Neural progenitor cell (in vitro differentiated cells): ENCODE measurements at places on chromosomes 7 and 10. TPM values are rescaled to one million over a fixed set of nuclear protein-coding genes. Genes with fewer than 3 reads are reported as not detected.

VIPR2 gene
- total RNA-seq, result 0.92 and 3.1 TPM in 2 replicates

GRCh38 chr7:7746458-7746857 lies 28.1 kb upstream of the RPA3 start:
- no peak overlapping the region for H3K27ac ChIP-seq
- no peaks in the 10 kb centered on the region for H3K36me3 ChIP-seq
- no peak overlapping the region for H3K4me3 ChIP-seq
- H3K27me3 ChIP-seq, result no peaks in the 10 kb centered on the region

DNA sequence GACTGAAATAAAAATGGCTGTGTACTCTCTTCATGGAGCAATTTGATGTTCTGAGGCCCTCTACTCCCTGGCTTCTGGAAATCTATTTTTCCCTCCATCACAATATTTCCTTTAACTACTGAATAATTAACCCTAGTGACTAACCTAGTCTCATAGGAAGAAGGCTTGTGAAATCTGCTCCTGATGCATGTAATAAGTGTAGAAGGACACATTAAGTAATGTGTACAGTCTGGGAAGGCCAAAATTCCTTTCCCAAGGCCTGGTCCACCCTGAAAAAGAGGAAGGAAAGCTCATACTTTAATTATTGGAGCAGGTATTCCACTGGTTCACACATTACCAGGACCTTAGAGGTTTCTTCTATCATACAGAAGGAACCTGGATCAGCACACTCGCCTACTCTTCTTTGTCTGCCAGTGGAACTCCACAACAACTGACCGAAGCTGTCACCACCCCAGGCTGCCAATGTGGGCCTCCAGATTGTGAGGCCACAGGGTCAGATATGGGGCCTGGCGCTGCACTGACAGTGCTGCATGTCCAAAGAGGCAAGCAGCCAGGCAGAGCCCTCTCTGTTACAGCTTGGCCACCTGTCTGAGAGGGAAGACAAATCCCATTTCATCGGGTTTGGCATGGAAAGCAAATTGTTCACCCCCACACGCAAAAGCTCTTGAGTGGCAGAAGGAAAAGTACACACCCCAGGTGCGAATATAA lies 54.4 kb upstream of the FAM133B start:
- H3K36me3 ChIP-seq, result no peaks in the 10 kb centered on the region
- H3K27me3 ChIP-seq, result no peaks in the 10 kb centered on the region
- peaks cover 7% of the 10 kb centered on the region for H3K4me1 ChIP-seq
- H3K27ac ChIP-seq, result no peak overlapping the region
- H3K4me3 ChIP-seq, result no peak overlapping the region

- no peak overlapping the region for H3K4me3 ChIP-seq
- no peak for DNase-seq
- H3K36me3 ChIP-seq, result no peaks in the 10 kb centered on the region
- H3K27ac ChIP-seq, result no peak overlapping the region
- peaks cover 19% of the 10 kb centered on the region for H3K4me1 ChIP-seq
Measured at GRCh38 chr10:95300022-95300539, 9.3 kb upstream of the PDLIM1 start.

GRCh38 chr7:50655020-50655419 lies 89.8 kb upstream of the DDC start:
- H3K27me3 ChIP-seq, result no peaks in the 10 kb centered on the region
- DNase-seq, result no peak
- H3K36me3 ChIP-seq, result no peaks in the 10 kb centered on the region
- H3K4me1 ChIP-seq, result no peaks in the 10 kb centered on the region
- no peak overlapping the region for H3K27ac ChIP-seq

DNA sequence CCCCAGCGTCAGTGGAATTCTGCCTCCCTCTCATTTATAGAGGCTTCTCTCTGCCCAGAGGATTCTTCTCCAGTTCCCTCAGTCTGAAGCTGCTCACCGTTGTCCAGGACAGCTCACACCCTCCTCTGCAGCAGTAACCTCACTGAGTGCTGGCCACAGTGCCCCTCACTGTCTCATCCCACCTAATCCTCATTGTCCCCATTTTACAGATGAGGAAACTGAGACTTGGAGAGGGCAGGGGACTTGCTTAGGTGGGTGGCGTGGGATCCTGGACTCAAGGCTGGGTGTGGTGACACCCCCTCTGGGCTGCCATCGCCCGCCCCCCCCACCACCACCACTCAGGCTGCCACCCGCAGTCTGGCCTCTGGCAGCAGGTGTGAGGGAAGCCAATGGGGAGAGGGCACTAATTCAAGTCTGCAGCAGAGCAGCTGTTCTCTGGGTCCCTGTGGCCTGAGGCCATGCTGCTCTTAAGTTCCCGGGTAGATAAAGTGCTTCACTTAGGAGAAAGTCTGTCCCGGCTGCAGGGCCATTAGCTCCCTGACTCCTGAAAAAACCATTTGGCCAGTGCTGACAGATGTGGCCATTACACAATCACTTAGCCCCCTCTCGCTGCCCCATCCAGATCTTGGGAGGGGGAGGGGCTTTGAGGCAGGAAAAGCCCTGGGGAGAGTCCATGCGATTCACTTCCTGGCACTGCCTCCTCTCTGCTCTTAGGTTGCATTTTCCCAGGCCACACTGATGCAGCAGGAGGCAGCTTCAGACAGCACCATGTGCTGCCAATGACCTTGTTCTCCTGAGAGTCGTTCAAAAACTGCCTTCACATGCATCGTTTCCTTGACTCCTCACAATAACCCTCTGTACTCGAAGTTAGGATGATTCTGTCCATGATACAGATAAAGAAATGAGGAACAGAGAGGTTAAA lies 36.3 kb downstream of the DRGX start:
- H3K4me1 ChIP-seq, result no peaks in the 10 kb centered on the region
- no peaks in the 10 kb centered on the region for H3K27me3 ChIP-seq
- H3K4me3 ChIP-seq, result no peak overlapping the region
- H3K36me3 ChIP-seq, result no peaks in the 10 kb centered on the region
- no peak overlapping the region for H3K27ac ChIP-seq
- no peak for DNase-seq

DNA sequence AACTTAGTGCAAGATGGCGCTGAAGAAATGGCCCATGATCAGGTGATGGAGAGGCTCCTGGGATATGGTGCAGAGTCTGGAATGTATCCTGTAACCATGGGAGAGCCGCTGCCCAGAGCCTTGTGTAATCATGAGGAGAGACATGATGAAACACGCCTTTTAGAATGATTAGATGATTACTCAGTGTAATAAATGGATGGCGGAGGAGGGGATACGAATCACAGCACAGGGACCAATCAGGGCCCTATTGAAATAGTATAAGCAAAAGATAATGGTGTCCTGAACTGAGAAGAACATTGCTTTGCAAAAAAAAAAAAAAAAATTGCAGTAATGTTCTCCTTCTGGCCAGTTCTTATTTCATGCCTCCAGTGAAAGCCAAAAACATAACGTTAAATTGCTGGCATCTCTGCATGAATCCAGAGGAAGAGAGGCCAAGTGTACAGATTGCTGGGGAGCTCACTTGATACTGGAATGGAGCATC lies 668.5 kb upstream of the AUTS2 start:
- no peaks in the 10 kb centered on the region for H3K27me3 ChIP-seq
- no peak overlapping the region for H3K27ac ChIP-seq
- no peak overlapping the region for H3K4me3 ChIP-seq
- H3K36me3 ChIP-seq, result no peaks in the 10 kb centered on the region

DNA sequence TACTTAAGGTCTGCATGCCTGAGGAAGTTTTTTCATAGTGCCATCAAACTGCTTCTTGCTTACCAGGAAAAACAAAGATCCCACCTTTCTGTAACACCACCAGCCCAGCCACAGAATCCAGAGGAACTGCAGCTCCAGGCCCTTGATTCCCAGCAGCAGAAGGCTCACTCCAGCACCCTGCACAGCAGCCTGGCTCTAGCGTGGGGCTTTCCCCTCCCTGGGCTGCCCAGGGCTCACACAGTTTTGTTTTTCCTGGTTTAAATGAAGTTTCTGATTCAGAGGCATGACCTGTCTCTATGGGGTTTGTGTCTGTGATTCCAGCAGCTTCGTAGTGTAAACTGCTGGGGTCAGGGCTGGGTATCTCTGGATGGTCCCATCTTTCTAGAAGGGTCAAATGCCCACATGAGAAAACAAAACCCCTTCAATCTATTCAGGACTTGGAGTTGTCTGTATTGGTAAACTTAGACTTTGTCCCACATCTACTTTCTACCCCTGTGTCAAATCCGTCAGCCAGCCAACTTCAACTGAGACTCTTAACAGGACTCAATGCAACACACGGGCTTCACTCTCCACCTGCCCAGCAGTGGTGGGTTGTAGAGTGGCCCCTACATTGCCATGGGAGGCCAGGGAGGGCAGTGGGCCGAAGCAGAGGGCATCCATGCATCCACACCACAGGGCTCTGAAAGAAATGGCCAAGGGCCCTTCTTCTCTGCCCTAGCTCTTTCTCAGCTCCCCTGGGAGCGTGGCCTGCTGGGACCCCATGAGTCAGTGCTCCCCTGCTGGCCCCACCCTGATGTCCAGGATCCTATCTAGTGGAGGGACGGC lies 73.6 kb downstream of the ATXN7L1 start:
- no peak for DNase-seq
- no peak overlapping the region for H3K27ac ChIP-seq
- no peaks in the 10 kb centered on the region for H3K27me3 ChIP-seq
- H3K4me1 ChIP-seq, result peaks cover 27% of the 10 kb centered on the region
- no peak overlapping the region for H3K4me3 ChIP-seq

DNA sequence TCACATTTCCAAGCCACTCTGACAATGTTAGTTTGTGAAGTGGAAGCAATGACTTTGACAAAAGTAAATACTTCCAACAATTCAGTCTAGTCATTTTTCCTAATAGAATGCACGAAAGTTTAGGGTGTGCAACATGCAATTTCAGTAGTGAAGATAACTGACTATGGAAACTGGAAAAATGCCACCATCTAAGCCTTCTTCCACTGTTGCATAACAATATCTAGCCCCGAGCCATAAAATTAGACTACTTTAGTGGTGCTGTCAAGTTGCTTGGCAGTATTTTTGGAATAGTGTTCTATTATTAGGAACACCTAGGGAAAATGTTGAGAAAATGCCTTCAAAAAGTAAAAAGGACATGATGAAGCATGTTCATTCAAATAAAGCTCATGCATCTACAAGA lies 17.9 kb downstream of the SEMA3A start:
- H3K27me3 ChIP-seq, result no peaks in the 10 kb centered on the region
- peaks cover 8% of the 10 kb centered on the region for H3K4me1 ChIP-seq
- no peak for DNase-seq
- H3K36me3 ChIP-seq, result peaks cover 6% of the 10 kb centered on the region

GRCh38 chr10:54402576-54402975 lies 398.5 kb downstream of the PCDH15 start:
- H3K27me3 ChIP-seq, result no peaks in the 10 kb centered on the region
- no peaks in the 10 kb centered on the region for H3K4me1 ChIP-seq
- H3K4me3 ChIP-seq, result no peak overlapping the region
- no peaks in the 10 kb centered on the region for H3K36me3 ChIP-seq
